ENCODE measurements at places on chromosomes 1 and 21.

- DNase-seq = no peak
Measured at GRCh38 chr1:10918531-10918930, 93.9 kb upstream of the TARDBP start.

GRCh38 chr1:46516200-46516950 is 26.7 kb downstream of the DMBX1 start:
- no peak for DNase-seq

DNA sequence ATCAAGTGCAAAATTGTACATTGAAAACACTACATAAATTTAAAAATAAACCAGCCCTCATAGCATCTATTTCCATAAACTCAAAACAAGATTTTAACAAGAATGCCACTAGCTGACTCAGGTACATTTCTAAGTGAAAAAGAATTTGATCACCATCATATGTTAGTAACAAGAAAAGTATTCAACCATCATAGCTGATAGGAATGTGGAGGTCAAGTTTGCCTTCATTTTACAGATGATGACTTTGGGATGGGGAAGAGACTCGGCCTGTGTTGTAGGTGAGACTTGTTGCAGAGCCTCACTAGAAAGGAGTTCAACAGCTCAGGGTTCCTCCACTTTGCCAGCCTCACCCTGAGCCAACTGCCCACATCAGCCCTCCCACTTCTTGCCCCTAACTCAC is 318.8 kb upstream of the FAM78B start:
- DNase-seq = no peak

DNA sequence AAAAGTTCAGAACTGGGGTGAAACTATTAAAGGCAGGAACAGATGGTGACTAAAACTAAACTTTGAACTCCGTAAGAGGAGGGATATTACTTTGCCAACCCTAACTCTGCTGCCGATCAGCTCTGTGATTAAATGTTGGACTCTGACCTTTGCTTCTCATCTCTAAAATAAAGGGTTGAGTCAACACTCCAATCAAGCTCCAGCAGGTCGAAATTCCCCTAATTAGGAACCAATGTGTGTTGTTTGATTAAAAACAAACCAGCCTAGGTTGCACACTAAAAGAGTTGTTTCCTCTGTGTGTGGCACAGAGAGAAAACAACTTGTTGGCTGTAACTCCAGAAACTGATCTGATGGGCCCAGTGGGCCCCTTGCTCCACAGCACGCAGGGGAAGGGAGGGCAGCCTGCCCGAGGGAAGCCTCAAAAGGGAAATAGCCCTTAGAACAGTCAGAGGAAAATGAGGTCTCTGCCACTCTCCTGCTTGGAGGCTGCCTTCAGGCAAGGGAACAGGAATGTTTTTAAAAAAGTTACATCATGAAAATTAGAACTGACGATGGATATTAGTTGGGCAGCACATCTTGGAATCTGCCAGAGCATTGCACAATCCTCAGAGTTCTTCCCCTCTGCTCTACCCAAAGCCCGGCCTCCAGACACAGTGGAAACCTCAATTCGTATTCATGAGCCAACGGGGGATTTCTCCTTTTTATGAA is 69.3 kb downstream of the KCTD3 start:
- DNase-seq = no peak

DNA sequence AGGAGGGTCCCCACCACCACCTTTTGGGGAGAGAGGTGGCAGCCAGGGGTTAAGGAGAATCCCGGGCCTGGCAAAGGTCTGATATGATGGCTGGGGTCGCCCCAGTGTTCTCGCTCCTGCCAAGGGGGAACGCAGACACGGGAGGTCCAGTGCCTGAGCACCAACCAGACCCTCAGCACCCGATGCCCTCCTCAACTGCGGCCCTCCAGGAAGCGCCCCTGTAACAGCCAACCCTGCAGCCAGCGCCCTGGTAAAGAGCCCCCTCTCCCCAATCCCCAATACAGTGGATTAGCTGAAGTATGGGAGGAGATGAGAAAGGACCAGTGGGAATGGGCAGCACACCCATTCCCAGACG is 10.4 kb downstream of the ADAMTSL4 start:
- no peak for DNase-seq

- no peak for DNase-seq
Measured at GRCh38 chr1:96804648-96805047, 83.1 kb downstream of the PTBP2 start.

- DNase-seq = no peak
Measured at GRCh38 chr21:44352253-44352860, 1.1 kb upstream of the TRPM2 start.

GRCh38 chr1:9292361-9293240 is at the start of gene SPSB1:
TSS of gene SPSB1 (plus strand) at chr1:9292894. CDS start at chr1:9355892, 62,998 bp downstream.
- no peak for DNase-seq

- no peak for DNase-seq
Measured at GRCh38 chr1:222357252-222357651, 190.7 kb downstream of the HHIPL2 start.

GRCh38 chr1:167130829-167131510 is 37.1 kb downstream of the STYXL2 start:
- DNase-seq = no peak

GRCh38 chr21:34548781-34549376 is 36.9 kb upstream of the KCNE1 start:
- DNase-seq = no peak

GRCh38 chr1:211601982-211602670 is 23.2 kb upstream of the SLC30A1 start:
- DNase-seq = no peak

- DNase-seq = peak; percentile 88
Measured at GRCh38 chr21:45970674-45971615, 10.6 kb upstream of the COL6A1 start.

DNA sequence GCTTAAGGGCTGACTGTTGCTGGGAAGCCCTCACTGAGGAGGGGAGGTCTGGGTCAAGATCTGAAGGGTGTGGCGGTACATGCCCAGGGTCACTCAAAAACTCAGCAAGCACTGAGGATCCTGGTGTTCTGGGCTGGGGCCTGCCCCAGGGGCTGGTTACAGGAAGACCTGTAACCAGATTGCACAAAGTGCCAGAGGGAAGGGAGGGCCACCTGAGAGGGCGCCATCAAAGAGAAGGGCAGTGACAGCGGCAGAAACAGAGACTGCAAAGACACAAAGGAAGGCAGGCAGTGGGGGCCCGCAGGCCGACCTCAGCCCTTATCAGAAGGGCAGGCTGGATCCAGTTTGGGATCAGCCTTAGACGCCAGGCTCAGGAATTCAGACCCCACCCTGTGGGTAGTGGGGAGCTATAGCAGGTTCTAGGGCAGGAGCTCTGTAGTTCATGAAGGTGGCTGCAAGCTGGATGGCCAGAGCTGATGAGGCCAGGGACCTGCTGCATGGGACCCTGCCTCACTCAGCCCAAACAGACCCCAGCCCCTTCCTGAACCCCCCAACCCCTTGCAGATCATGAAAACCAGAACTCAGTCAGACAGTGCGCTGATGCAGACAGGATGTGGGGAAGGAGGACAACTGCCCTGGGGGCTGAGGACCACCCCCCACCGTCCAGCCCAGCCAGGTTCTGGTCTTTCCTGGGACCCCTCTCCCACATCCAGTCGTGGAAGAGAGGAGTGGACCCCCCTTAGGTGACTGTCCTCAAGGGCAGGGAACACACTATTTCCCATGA is 3.9 kb downstream of the SH2D5 start:
- DNase-seq = no peak

GRCh38 chr1:153903841-153904455 is 18.8 kb downstream of the GATAD2B start:
- DNase-seq = no peak

DNA sequence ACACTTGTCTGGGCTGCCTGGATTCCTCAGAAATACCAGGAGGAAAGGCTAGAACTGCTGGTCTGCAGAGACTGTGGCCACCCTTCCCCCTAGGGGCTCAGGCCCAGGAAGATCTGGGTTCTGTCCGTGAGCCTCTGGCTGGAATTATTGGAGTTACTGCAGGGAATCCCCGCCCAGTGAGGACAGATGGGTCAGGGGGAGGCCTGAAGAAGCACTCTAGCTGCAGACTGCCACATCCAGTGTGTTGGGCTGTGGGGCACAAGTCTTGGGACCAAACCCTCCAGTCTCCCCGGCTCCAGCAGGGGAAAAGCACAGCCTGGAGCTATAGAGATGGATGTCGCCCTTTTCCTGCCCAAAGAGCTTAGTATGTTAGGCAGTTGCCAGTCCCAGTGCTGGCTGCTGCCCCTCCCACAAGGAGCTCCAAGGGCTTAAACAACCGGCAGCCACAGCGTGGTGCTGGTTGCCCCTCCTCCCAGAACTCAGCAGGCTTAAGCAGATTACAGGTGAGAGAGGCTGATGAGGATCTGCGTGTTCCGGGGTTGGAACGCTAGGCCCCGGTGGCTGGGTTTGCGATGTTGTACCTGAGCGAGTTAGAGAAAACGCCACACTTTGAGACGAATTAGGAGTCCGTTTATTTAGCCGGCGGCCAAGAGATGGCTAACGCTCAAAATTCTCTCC is 255.5 kb upstream of the LRRC7 start:
- no peak for DNase-seq

DNA sequence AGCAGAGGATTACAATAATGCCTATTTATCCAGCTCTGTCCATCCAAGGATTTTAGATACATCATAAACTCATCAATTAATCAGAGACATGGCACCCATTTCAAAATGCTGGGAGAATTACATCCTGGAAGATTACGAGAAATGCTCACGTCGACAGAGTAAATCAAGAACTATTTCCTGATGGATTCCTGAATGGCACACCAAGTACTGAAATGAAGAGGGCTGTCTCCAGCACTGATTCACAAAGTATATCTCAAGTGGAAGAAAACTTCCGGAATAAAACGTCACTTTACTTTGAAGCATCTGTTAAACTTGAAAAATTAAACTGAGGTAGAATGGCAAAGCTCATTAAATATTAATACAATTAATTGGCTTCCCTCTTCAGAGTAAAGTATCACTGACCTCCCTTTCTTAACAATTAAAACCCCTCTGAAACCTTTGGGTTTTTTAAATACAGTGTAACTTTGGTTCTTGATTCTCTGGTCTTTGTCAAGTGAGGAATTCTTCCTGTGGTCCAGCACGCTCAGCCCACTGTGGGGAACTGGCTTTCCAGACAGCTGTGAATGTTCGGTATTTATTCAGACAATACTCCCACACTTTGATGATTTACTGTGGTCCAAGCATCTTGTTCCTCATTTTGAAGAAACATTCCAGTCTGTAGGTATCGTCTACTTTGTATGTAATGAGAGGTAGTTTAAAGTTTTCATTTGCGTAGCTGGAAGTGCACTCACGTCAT is 288.0 kb downstream of the NFIA start:
- DNase-seq = no peak

GRCh38 chr1:201309416-201309815 is 26.1 kb downstream of the PKP1 start:
- peak; percentile 53 for DNase-seq

- DNase-seq = no peak
Measured at GRCh38 chr1:66690666-66691381, 61.4 kb upstream of the DYNLT5 start.

GRCh38 chr1:168792142-168792541 is 63.1 kb upstream of the DPT start:
- DNase-seq = no peak

DNA sequence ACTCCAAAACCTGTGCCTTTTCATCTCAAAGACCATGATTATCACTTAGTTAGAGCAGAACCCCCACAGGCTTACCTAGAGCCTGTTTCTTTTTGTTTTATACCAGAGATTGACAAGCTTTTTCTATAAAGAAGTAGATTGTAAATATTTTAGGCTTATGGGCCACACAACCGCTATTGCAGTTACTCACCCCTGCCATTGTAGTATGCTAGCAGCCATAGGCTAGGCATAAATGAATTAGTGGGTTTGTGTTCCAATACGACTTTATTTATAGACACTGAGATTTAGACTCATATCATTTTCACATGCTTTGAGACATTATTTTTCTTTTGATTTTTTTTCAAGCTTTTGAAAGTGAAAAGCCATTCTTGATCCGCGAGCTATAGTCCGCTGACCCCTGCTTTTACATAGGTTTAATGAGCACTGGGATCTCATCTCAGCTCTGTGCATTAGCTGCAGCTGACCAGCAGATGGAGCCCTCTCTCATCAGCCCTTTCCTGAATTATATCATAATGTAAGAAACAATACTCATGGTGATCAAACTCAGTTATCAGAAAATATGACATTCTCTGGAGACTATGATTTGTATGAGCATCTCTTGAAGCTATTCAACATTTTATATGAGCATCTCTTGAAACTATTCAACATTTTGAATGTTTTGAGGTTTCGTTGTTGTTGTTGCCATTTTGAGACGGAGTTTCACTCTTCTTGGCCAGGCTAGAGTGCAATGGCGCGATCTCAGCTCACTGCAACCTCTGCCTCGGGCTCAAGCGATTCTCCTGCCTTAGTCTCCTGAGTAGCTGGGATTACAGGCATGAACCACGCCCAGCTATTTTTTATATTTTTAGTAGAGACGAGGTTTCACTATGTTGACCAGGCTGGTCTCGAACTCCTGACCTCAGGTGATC is 111.9 kb upstream of the L1TD1 start:
- no peak for DNase-seq

GRCh38 chr1:233919786-233920185 is 15.3 kb downstream of the SLC35F3 start:
- DNase-seq = no peak

- no peak for DNase-seq
Measured at GRCh38 chr1:230940848-230941247, 37.8 kb downstream of the TTC13 start.

- DNase-seq = no peak
Measured at GRCh38 chr1:119840745-119841144, 29.5 kb upstream of the REG4 start.

DNA sequence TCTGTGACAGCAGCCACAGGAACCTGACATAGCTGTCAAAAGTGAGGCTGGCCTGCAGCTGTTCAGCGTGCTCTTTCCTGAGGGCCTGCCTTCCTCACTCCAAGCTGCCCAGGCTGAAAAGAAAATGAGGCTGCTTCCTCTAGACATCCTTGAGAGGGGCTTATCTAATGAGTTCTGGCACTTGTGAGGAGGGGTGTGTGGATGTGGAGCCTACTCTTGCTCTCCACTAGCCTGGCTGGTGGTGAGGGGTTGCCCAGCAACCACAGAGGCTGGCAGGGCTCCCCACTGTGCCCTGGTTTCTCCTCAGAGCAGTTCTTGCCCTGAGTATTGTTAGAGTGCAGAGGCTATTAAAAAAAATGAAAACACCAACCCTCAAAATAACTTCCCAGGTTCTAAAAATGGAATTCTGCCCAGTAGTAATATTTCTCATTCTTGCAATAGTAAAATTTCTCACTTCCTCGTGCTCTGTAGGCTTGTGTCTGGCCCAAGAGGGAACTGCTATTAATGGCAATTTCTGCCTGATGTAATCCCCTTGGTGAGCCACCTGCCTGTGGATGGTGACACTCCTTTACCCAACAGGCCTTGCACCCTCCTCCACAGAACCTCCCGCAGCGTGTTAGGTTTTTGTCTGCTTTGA is 52.6 kb upstream of the EPS8L3 start:
- DNase-seq = no peak

GRCh38 chr1:61711969-61712368 is 13.0 kb downstream of the TM2D1 start:
- no peak for DNase-seq

All from 8988T (cell line).